CD4-positive, alpha-beta T cell treated with Interleukin-15 for 4 hours (primary cell): ENCODE measurements at places on chromosomes 2 and 18.

GRCh38 chr18:26868968-26869586 lies 3.6 kb upstream of the AQP4 start:
- DNase-seq, result no peak

DNA sequence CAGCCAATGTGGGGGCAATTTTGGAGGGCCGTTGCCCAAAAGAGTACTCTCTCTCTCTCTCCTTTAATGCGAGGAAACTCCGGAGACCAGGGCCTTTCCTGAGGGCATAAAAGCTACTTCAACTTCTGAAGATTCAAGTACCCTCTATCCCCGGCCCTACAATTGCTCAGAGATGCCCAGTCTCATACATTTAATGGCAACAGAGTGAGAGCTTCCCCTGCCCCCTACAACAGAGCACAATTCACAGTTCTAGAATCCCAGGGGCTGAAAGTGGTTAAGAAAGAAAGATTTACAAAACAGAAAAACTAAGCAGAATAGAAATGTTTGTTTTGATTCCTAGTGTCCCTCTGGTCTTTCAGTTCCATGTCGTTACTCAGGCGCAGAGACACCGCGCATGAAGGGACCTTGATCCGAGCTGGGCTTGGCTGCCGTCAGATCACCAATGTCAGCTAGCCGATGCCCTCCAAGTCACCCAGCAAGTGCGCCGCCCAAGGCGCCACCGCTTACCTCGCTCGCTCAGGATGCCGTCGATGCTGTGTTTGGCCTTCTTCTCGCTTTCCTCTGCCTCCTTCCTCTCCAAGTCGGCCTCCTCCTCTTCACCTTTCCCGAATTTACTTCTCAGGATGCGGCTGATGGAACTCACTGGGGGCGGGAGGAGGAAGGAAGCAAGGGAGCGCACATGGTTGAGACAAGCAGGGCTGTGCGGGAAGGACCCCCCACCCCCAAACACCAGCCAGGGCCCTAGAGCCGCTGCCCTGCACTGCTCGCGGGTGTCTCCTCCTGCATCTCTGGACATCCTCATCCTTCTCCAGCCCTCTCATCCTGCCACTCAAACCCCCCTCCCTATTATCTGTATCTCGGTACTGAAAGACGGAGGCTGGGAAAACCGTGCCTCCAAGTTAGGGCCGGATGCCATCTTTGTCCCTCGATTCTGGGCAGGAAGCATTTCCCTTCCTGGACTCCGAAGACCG lies 4.9 kb downstream of the PAX3 start:
- DNase-seq, result no peak

GRCh38 chr18:37246779-37247340 lies 318.7 kb downstream of the CELF4 start:
- no peak for DNase-seq

DNA sequence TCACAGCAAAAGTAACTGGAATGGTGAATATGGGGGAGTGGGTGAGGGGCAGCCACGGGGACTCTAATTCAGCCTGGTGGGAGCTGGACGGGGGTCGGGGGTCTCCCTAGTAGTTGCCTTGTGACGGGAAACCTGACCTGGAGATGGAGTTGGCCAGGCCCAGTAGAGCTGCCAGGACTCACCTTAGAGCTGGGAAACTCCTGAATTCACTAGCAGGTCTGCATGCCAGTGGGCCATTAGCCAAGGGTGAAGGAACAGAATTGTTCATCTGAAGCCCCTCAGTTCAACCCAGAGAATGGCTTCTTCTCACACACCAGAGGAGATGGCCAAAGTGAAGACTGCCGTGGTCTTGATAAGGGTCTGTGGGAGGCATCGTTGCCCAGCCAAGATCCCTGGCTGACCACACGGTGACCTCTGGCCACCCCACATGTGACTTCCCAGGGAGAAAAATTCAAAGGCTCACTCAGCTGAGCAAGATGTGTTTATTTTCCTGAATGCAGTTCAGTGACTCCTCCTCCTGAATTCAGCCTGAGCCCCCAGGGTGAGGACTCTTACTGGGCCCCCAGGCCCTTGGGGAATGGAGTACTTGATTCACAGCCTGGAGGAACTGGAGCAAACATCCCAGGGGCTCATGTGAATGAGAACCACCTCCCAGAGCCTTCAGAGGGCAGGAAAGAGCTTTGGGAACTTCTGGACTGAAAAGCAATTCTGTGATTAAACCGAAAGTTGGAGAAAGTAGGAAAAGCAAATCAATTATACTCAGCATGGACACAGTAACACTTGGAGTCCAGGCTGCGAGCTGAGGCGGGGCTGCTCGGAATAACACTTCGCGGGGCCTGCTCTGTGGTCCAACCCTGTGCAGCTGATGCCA lies 25.2 kb downstream of the MOCOS start:
- no peak for DNase-seq
